Fibroblast of upper back skin (primary cell): ENCODE measurements at places on chromosomes 7 and 10.
A peak's percentile ranks its signal among the peaks of the same experiment; 100 is the strongest.

DNA sequence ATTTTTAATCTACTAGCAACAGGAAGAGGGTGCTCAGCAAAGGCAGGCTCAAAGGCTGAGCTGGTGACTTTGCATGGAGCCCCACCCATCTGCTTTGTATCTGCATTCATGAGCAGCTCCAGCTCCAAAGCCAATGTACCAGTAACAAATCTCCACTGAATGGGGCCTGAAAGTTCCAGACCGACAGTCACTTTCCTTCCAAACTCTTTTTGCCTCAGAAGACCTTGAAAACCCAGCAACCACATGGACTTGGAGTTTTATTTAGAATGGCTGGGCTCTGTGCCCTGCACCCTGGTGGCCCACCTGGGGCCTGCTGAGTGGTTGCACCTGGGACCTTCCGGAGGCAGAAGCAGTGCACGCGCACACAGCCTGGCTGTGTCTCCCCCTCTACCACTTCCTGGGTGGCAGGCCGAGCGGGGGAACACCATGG lies 195.0 kb upstream of the PLXNA4 start:
- DNase-seq: no peak

DNA sequence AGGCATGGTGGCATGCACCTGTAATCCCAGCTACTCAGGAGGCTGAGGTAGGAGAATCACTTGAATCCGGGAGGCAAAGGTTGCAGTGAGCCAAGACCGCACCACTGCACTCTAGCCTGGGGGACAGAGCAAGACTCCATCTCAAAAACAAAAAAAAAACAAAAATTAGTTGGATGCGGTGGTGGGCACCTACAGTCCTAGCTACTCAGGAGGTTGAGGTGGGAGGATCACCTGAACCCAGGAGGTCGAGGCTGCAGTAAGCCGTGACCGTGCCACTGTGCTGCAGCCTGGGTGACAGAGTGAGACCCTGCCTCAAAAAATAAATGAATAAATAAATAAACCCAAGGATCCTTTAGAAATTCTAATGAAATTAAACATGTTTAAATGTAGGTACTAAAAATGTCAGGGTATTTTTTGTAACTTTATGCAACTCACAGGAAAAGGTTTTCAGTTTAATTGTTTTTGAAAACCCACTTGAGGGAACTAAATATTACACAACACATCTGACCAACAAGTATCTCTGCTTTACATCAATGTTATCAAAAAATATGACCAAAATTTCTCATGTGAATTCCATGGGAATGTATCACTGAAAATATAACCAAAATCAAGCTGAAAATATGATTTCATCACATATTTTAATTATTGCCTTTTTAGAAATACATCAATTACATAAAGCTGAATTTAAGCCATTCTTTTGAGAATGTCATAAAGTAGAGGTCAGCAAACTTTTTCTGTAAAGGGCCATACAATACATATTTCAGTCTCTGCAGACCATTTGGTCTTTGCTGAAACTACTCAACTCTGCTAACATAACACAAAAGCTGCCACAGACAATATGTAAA lies 23.9 kb downstream of the UPF2 start:
- DNase-seq: peak; percentile 35

GRCh38 chr10:95783741-95784140 lies 27.8 kb downstream of the ENTPD1 start:
- no peak for DNase-seq

- no peak for DNase-seq
Observed at GRCh38 chr7:132404261-132404660, 172.0 kb downstream of the PLXNA4 start.

DNA sequence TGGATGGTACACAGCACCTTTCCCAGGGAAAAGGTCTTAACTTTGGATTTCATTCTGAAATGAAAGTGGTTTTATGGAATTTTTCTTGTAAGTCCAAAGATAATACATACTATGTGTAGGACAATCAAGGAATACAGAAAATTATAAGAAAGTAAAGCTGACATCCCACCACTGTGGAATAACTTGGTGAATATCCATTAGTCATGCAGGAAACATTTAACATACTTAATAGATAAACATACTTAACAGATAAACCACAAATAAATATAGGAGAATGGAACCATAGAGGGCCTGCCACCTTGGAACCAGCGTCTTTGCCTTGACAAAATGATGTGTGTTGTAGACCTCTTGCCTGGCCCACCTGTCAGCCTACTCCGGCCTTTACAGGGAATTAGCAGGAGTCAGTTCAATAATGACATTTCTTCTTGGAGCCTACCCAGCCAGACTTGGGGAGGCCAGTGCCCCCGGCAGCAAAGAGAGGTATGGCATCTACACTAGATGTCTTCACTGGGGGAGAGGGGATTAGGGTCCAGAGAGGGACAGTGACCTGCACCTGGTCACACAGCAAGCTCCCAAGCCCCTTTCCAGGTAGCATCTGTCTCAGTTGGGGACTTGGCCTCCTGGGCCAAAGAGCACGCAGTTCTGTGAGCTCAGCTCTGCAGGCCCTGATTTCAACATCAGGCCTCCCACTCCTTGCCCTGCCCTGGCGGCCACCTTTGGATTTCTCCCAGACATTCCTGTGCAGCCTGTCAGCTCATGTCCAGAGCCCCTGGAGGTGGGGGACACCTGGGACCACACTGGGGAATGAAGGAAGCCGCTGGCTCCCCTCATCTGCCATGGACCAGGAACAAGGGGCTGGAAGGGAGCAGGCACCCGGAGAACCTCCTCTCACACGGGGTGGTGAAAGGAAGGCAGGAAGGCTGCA lies 112.6 kb upstream of the PPIF start:
- DNase-seq: no peak

- no peak for DNase-seq
Observed at GRCh38 chr7:122211362-122211761, 67.3 kb upstream of the AASS start.

- DNase-seq: peak; percentile 46
Observed at GRCh38 chr7:36986948-36987724, 262.8 kb upstream of the AOAH start.

GRCh38 chr7:95649546-95649945 lies 53.2 kb upstream of the PDK4 start:
- DNase-seq: no peak

DNA sequence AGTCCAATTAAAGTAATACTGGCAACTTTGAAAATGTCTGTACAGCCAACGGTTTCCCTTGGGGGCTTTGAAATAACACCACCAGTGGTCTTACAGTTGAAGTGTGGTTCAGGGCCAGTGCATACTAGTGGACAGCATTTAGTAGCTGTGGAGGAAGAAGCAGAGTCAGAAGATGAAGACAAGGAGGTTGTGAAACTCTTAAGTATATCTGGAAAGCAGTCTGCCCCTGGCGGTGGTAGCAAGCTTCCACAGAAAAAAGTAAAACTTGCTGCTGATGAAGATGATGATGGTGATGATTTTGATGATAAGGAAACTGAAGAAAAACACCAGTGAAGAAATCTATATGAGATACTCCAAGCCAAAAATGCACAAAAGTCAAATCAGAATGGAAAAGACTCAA lies 72.2 kb downstream of the ZNF783 start:
- DNase-seq: no peak

DNA sequence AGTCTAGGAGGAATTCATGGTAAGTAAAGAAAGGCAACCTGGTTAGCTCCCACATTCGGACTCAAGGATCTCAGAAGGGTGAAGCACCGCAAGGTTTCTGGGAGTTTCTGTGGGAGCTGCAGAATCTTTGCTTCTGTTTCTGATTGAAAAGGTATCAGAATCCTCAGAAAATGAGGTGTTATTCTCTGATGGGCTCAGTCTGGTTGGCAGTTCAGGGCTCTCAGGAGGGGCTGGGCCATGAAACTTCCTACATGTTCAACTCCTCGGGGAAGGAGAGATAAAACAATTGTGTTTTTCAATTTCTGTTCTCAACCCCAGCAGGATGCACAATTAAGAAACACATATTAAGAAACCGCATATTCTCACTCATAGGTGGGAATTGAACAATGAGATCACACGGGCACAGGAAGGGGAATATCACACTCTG lies 9.1 kb downstream of the OR2A7 start:
- no peak for DNase-seq

- no peak for DNase-seq
Observed at GRCh38 chr7:36923185-36923584, 198.9 kb upstream of the AOAH start.

GRCh38 chr7:3950249-3950648 lies 649.2 kb downstream of the SDK1 start:
- DNase-seq: no peak

GRCh38 chr10:125103924-125104323 lies 56.4 kb downstream of the CTBP2 start:
- no peak for DNase-seq

- DNase-seq: no peak
Observed at GRCh38 chr10:71604324-71605018, 115.1 kb downstream of the C10orf105 start.

GRCh38 chr10:42977032-42977416 lies 99.8 kb upstream of the RET start:
- no peak for DNase-seq

DNA sequence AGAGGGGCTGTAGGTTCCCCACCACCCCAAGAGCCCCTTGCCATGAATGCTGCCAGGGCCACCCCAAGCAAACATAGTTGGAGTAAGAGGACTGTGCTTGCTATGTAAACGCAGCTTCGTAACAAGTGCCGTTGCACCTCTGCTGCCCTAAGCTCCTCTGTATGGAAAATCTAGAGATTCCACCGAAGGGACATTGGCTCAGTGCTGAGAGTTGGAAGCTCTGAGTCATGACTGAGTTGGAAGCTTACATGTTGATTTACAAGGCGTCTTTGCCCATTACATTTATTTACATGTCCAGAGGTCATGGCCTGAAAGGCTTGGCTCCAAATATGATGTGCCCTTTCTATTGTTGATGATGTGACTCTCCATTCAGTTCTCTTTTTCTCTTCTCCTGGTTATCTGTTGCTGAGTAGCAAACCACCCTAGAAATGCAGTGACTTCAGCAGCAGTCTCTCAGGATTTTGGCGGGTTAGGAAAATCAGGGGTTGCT lies 233.1 kb upstream of the TCF7L2 start:
- no peak for DNase-seq
